ENCODE measurements at places on chromosomes 3 and 15.

DNA sequence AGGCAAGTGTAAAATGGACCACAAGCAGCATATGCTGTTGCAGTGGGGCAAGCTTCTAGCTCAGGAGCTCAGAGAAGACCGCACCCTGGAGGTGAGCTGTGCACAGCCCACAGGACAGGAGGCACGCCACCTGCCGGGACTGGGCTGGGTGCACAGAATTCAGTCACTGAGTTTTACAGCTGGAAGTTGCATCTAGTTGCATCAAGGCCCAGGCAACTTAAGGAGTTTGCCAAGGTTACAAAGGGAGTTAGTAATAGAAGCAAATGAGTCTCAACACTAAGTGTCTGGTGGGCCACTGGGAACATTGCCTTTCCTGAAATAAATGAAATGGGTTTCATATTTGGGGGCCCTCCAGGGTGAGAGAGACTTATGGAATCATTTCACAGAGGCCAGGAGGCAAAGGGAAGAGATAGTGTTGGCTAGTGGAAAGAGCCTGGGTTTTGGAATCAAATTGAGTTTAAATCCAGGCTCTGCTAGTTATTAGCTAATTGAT lies 36.0 kb upstream of the TIMP4 start:
- DNase-seq: no peak

DNA sequence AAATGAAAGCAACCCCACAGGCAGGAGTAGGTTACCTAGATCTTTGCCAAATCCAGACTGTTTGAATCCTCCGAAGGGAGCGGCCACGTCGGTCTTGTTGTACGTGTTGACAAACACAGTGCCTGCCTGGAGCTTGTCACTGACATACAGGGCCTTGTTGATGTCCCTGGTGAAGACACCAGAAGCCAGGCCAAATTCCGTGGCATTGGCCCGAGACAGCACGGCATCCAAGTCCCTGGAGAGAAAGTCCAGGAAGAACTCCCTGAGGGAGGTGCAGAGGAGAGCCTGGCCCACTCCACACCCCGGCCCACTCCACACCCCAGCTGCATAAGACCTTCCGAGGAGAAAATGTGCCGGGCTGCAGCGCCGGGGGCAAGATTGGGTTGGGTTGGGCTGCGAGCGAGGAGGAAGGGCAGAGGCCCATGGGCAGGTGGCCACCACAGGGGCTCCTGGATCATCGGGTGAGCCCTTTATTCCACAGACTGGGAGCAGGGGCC lies 21.8 kb upstream of the SLC41A3 start:
- peak; percentile 12 for DNase-seq

DNA sequence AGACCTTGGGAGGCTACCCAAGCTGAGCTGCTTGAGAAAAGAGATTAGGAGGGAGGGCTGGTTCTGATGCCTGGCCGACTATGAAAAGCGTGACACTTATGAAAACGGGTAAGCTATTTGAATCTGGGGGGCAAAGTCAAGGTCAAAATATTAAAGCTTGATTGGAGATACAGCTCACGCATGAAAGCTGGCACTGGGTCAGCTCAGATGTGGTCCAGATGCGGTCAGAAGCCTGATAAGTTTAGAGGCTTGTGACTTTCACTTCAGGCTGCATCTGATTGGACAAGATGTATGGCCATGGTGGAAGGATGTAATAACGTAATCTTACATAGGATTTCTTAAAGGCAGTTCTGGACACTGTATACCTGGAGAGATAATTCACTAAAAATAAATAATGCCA lies 690.3 kb downstream of the NTRK3 start:
- no peak for DNase-seq

DNA sequence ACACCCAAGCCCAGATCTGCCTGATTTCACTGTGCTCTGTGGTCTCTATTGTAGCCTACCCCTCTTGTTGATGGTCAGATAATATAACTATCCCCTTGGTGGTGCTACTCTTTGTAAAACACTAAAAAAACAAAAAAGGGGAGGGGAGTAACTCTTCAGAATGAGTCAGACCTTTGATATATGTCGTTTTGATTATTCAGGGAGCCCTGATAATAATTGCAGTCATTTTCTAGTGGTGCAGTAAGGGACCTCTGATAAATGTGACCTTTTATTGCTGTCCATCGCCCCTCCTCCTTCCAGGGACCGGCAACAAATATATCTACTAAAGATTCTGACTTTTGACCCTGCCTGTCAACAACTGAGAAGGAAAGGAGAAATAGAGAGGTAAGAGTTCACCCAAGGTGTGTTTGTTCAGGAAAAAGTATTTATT lies 45.1 kb upstream of the MAGI1 start:
- no peak for DNase-seq

DNA sequence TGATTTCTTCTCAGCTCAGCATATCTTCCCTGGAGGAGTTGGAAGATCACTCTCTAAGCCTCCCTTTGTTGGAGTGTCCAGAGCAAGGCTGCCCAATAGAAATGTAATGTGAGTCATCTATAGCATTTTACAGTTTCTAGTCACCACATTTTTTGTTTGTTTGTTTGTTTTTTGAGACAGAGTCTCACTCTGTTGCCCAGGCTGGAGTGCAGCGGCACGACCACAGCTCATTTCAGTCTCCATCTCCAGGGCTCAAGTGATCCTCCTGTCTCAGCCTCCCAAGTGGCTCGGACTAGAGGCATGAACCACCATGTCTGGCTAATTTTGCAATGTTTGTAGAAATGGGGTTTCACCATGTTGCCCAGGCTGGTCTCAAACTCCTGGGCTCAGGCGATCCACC lies 21.3 kb downstream of the KLHL6 start:
- DNase-seq: no peak

DNA sequence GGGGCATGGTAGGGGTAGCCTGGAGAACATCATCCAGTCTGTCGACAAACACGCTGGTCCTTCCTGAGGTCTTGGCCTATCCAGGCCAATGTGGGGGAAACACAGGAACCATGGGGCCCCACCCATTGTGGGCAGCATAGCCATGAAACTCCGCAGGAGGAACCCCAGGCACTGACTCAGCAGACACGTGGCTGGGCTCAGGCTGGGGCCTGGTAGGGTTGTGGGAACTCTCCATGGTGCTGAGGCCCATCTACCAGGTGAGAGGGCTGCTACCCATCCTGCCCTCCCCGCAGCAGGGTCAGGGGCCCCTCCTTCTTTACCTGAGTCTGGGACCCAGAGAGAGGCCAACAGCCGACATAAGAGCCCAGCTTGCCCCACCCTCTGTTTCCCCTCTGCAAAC lies 22.6 kb upstream of the CACNA2D2 start:
- no peak for DNase-seq

DNA sequence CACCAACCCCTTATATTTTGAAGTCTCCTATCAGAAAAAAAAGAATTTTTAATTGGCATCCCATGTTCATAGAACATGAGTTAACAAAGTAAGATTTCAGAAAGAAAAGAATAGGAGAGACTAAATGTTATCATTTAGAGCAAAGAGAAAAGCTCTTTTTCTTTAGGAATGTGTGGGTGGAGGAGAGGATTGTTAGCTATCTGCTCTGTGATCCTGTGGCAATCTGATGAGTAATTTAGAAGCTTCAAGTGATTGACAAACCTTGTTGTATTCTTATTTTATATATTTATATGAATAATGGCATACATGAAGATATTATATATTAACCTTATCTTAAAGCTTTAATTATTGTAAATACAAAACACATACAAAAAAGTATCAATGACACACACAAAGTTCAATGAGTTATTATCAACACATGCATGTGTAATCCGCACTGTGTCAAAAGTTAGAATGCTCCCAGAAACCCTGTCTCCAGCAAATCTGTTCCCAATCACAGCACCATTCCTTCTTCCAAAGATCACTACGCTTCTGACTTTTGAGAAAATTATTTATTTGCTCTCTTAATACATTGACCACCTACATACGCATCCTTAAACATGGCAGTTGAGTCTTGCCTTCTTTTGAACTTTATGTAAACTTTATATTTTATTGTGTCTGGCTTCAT lies 907.4 kb downstream of the MCTP2 start:
- no peak for DNase-seq

- DNase-seq: no peak
Measured at GRCh38 chr3:195806211-195806915, 5.4 kb downstream of the MUC4 start.

- no peak for DNase-seq
Measured at GRCh38 chr3:169260296-169260695, 403.2 kb downstream of the MECOM start.

DNA sequence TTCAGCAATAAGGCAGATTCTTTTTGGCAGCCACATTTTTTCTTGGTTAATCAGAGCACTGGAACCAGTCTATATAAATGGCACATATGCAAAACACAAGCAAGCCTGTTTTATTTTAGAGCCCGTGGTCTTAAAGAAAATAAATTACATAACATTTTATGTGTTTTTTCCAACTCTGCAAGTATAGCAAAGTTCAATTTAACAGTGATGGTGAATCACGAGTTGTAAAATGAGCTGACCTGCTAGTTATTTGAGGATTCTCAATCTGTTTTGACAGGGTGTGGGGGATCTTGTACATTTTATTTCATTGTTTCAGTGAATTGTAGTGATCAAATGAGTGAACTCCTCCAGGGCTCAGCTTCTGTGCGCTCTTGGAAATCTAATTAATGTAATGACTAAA lies 2.7 kb downstream of the ARHGEF26 start:
- no peak for DNase-seq

GRCh38 chr3:172622916-172623700 lies 87.8 kb downstream of the NCEH1 start:
- DNase-seq: no peak

DNA sequence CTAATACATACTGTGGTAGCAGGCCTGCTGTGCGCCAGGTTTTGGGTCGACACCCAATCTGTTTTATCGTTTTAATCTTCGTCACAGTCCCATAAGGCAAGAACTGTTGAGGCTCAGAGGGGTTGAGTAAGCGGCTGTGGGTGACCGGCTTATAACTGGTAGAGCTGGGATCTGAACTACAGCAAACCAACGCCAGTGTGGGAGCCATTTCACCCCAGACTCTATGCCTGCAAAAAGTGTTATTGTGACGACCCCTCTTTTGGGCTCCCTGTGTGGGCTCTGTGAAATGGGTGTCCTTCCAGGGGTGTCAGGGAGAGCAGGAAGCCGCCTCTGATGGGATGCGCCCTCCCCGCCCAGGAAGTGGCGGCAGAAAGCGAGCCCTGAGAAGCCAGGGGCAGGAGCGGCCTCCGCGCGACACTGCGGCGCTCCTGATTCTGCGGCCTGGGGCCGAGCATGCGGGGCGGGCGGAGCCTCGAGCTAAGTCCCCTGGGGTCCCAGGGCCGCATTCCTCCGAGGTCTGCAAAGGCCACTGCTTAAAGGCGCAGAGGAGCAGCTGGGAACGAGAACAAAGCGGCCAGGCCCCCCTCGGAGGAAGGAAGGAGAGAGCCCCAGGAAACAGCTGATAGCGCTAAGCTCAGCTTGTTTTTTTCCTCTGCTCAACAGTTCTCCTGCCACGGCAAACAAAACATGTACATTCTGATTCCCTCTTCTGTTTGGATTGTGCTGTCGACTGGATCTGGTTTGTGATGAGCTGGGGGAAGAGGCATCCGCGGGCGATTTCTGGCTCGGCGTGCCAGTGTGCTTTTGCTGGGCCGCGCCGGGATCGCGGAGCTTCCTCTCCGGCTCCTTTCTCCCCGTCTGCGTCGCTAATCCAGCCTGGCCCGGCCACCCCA lies 33.9 kb downstream of the GRK7 start:
- no peak for DNase-seq

- DNase-seq: no peak
Measured at GRCh38 chr15:65870889-65871533, 1.7 kb downstream of the RAB11A start.

DNA sequence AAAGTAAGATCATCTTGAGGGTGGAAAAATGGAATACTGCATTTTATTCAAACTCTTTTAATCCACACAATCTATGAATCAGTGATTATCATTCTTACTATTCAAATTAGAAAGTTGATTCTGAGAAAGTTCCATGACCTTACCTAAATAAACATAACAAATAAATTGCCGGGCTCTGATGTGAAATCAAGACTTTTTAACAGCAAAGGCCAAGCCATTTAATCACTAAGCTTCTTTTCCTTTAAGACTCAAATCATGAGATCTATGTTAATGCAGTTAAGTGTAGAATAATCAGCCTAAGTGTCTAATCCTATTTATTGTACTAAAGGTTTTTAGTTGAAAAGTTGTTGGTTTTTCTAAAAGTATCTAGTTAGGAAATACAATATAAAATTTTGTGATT lies 857.0 kb downstream of the SI start:
- no peak for DNase-seq

DNA sequence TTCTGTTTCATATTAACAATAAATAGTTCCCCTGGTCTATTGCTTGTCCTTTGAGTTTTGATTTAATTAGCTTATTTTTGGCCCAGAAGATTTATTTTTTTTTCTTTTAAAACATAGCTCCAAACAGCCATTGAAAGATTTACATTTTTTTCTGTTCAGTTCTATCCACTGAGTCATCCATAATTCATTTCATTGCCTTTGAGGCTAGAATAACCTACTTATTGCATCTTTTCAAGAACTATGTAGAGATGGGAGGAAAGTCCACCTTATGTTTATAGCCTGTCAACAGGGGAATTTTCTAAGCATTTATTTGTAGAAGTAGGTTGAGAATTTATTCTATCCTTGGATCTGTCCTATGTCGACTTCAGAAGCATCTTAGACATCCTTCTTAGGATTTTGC lies 53.4 kb upstream of the CHD2 start:
- DNase-seq: no peak

- no peak for DNase-seq
Measured at GRCh38 chr15:67136802-67137201, 71.4 kb downstream of the SMAD3 start.

DNA sequence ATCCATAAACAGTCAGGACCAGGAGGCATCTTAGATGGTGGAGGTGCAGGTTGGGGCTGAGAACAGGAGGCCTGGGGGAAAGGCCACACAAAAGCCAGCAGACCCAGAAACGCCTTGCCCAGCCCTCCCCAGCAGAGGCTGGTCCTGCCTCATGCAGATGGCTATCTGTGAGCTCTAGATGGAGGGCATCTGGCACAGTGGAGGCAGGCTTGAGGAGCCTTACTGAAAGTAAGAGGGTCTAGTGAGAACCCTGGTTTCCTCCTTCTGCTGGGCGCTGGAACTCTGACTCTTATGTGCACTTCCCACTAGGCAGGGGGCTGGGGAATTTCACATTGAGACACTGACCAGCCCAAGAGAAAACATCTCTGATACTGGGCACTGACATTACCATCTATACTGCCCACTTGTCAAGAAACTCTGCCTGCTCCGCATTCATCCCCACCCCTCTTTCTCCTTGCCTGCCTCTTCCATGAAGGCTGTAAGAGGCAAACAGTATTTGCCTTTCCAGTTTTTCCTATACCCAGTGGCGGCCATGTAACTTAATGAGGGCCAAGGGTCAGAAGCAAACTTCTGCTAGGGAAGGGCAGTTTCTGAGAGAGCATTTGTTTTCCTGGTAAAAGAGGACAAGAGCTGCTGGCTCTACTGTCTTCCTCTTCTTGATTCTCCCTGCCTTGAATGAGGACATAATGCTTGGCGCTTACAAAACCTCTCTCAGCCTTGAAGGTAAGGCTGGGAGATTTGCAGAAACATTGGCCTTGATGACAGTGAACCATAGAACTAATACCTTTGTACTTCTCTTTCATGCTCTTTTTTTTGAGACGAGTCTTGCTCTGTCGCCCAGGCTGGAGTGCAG lies 4.4 kb upstream of the SCN5A start:
- no peak for DNase-seq

- DNase-seq: no peak
Measured at GRCh38 chr3:74351213-74351612, 263.2 kb downstream of the CNTN3 start.

GRCh38 chr15:48433226-48433886 lies 102.1 kb downstream of the DUT start:
- no peak for DNase-seq
